ENCODE measurements at places on chromosomes 4 and X. TPM values are rescaled to one million over a fixed set of nuclear protein-coding genes. Genes with fewer than 3 reads are reported as not detected.

DNA sequence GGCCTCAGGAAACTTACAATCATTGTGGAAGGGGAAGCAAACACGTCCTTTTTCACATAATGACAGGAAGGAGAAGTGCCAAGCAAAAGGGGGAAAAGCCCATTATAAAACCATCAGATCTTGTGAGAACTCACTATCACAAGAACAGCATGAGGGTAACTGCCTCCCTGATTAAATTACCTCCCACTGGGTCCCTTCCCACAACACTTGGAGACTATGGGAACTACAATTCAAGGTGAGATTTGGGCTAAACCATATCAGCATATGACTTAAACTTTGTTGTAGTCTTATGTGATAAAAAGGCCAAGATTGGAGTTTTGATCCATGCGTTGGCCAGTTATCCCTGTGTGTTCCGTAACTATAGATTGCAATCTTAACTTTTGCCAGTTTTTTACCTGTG lies 68.3 kb downstream of the C4orf33 start:
- DNase-seq = no peak

GRCh38 chr4:140298001-140298400 lies 75.4 kb upstream of the SCOC start:
- no peak for DNase-seq

DNA sequence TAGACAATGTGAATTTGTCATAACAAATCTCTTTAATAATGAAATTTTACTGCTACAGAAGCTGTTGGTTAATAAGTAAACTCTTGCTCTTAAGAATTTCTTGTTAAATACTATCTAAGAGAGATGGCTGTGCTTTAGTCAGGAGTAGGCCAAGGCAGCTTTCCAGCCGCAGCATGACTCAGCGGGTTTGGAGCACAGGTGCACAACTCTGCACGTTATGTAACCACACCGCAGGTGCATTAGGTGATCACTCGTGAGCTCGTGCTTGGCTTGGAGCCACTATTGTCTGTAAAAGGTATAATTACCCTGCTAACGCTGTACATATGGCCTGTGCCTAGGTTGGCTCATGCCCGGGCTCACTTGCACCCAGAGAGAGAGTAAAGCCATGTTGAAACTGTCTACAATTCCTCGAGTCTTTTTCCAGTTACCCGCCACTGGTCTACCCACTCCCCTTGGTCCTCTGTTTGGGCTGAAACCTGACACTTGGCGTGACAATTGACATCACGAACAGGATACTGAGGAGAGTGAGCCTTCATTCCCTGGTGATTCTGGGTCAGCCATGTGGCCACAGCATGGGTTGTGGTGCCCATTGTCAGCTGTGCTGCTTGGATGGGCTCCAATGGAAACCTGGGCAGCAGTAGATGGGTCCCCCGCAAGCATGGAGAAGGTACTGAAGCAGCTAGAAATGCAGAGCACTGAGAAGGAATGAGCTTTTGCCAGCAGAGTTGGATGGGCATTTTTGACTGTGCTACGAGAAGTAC lies 18.4 kb upstream of the ANAPC4 start:
- DNase-seq = peak; percentile 28

GRCh38 chrX:5242091-5242790 lies 986.4 kb downstream of the NLGN4X start:
- DNase-seq = no peak

DNA sequence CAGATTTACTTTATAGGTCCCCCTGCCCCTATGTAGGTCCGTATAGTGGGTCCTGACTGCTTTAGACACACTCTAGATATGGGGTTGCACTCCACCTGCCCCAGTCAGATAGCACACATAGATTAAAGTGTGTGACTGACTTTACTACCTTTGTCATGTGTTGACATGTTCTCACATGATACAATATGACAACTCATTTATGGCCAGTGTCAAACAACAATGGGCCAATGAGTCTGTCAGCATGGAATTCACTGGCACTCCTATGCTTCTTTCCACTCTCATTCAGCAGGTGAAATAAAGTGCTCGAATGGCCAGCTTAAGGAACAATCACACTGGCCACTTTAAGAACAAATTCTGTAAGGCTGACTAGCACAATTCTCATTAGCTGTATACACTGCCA lies 23.8 kb upstream of the FMR1NB start:
- no peak for DNase-seq

GRCh38 chr4:37699868-37700481 lies 13.8 kb upstream of the RELL1 start:
- no peak for DNase-seq

GRCh38 chr4:48596336-48596735 lies 106.3 kb downstream of the ZAR1 start:
- DNase-seq = no peak

Gene RBM47
- 4.9 TPM for total RNA-seq
